ENCODE measurements at places on chromosomes 12 and 14.

DNA sequence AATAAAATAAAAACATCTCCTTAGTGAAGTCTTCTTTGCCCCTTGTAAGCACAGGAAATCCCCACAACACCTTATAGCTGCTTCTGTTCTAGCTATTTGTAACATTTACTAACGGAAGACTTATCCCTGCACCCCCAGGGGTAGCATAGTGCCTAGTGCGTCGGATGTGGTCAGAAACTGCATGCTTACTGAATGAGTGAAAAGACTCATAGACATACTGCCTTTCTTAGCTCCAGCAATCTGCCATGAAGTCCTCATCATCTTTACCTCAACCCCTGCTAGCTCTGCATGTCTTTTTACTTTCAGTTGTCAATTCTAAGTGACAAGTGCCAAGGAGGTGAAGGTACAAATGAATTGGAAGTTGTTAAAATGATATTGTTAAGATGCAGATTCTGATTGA, 12.9 kb downstream of the RIOX1 start:
- DNase-seq, result no peak

- no peak for DNase-seq
Measured at GRCh38 chr12:13534242-13534641, 337.7 kb downstream of the EMP1 start.

GRCh38 chr14:95069018-95069417, 88.3 kb downstream of the DICER1 start:
- DNase-seq, result no peak

DNA sequence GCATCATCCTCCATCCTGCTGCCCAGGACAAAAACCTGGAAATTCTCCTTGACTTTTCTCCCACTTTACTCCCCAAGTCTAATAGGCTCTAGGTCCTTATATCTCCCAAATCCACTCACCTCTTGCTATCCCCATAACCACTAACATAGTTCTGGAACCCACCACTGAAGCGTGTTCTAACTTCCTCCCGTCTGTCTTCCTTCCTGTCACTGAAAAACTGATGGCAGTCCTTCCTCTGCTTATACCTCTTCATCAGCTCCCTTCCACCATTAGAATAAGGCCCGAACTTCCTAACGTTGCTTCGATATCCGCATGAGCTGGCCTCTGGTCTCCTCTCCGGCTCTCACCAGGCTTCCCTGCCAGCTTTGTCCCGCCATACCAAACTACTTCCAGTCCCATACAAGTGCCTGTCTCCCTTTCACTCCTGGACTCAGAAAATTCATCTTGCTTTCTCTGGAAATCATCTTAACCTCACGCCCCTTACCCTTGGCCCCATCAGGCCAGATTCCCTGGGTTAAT, 63.0 kb upstream of the BCL2L14 start:
- no peak for DNase-seq

DNA sequence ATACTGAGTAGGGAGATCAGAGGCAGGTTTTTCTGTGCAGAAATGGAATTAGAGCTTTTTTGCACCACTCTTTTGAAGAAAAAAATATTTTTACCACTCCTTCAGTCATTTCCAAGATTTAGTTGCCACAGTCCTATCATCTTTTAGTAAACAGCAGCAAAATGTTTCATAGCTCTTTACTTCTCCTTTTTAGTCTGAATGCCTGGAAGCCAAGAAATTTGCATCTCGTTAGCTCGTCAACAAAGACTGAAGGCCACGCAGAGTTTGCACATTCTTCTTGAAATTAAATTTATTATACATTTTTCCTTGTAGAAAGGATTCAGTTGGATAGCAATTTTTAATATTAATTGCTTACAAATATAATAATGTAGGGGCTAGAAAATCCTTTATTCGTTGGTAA, 544.5 kb upstream of the ATP2B1 start:
- no peak for DNase-seq

DNA sequence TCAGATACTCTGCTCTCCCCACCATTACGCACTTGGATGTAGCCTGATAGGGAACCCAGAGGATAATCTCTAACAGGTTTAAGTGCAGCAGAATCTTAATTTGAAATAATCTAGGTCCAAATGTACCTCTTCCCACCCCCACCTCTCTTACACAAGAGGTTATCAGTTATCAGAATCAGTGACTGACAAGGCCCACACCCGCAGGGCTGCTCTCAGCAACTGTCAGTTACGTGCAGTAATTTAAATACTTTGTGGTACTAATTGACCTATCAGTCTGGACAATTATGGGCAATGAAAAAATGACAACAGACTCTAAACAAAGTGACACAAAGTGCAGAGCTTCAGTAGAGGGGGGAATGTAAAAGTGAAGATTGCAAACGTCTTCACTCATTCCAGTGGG, 74.0 kb downstream of the CLIP1 start:
- no peak for DNase-seq

GRCh38 chr12:122058549-122059149, 19.9 kb upstream of the MLXIP start:
- DNase-seq, result no peak

GRCh38 chr12:38956337-38956736, 50.9 kb upstream of the CPNE8 start:
- DNase-seq, result no peak

DNA sequence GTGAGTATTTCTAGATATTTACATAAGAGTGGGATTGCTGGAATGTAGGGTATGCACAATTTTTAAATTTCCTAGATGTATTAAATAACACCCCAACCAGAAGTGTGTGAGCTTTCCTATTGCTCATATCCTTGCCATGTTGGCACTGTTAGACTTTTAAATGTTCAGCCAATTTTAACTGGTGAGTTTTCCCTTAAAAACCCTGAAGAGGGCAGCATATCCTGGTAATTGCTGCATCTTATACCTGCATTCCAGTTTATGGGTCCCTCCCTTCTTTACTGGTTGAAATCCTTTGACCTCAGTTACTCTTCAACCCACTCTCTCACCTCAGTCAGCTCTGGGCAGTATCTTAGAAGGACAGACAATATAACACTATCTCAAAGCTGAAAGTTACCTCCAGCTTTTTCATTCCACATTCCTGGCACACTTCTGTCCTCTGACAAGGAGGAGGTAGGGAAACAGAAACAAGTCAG, 270.6 kb downstream of the PAWR start:
- DNase-seq, result no peak

GRCh38 chr12:121087467-121088194, 45.0 kb upstream of the P2RX7 start:
- no peak for DNase-seq

GRCh38 chr12:69467366-69467765, 2.8 kb upstream of the FRS2 start:
- no peak for DNase-seq

GRCh38 chr12:5345534-5345933, 86.4 kb upstream of the NTF3 start:
- no peak for DNase-seq

GRCh38 chr12:128969480-128970055, 116.3 kb downstream of the GLT1D1 start:
- DNase-seq, result peak; percentile 36

DNA sequence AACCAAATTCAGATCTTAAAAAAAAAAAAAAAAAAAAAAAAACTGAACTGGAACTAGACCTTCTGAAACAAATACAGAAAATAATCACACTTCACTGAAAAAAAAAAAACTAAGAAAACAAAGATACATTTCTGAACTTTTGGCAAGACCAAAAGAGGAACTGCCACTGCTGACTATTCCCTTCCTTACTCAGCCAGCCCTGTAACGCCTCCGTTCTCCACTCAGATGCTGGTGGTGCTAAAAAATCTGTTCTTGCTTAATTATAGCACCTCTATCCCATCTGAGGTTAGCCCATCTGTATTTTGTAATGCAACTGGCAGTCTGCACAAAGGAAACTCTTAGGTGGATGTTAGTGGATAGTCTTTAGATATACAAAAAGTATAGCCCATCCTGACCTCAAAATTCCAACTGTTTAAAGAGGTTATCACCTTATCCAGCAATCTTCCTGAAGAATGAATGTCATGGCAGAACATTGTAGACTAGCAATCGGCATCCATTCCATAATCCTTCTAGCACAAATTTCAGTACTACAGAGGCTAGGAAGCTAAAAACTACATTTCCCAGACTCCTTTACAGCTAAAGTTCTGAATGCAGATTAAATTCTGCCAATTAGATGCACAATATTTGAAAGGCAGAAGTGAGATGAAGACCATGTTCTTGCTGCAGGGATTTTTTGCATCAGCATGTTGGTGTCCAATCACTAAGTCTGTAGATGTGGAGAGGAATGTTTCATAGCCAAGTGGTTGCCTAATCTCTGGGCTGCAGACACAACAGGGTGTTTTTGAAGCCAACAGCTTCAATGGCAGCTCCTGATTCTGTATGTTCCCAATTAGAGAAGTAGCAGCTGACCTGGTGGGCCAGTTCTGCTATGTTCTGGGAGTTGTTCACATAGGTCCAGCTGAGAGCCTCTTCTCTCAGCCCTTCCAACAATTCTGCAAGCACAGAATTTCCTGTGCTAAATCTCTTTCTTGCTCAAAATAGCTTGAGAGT, 5.7 kb downstream of the MAP3K9 start:
- DNase-seq, result no peak

- no peak for DNase-seq
Measured at GRCh38 chr12:6542209-6543009, 8.1 kb downstream of the GAPDH start.

DNA sequence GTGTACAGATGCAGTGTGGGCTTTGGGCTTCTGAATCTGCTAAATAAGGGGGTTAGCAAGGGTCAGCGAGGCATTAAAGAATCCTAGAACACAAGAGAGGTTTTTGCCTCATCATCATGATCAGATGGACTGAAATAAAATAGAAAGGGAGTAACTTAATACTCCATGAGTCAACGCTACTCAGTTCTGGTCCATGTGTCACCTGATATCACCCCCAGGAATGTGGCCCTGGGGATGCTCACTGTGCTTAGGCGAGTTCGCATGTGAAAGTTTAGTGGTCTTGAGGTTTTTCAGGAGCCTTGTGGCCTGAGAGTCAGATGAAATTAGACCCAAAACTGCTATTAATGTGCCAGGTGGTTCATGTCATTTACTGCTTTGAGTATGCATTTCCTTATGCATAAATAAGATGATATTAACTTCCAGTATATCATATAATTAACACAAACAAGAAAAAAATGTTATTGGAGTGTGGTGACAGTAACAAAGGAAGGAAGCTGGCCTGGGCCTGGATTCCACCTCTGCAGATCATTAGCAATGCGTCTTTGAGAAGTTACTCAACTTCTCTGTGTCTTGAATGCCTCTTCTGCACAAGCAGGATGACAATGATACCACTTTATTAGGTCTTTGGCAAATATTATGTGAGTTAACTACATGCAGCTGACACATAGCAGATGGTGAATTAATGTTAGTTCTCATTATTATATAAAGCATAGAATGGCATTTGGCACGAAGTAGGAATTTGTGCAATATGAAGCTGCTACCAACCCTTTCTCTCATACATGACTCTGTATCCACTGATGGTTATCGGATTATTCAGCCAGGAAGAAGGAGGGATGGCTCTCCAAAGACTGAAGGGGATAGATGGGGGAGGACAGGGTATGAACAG, 1272.6 kb downstream of the AACS start:
- DNase-seq, result no peak

- DNase-seq, result no peak
Measured at GRCh38 chr14:96274543-96274942, 18.5 kb downstream of the BDKRB1 start.

GRCh38 chr14:94659901-94660300, 47.7 kb downstream of the SERPINA3 start:
- no peak for DNase-seq

- DNase-seq, result no peak
Measured at GRCh38 chr12:22018860-22019259, 27.2 kb upstream of the CMAS start.

- DNase-seq, result no peak
Measured at GRCh38 chr14:84584511-84584910, 945.4 kb upstream of the FLRT2 start.

- no peak for DNase-seq
Measured at GRCh38 chr14:31717294-31718085, 156.3 kb downstream of the NUBPL start.

DNA sequence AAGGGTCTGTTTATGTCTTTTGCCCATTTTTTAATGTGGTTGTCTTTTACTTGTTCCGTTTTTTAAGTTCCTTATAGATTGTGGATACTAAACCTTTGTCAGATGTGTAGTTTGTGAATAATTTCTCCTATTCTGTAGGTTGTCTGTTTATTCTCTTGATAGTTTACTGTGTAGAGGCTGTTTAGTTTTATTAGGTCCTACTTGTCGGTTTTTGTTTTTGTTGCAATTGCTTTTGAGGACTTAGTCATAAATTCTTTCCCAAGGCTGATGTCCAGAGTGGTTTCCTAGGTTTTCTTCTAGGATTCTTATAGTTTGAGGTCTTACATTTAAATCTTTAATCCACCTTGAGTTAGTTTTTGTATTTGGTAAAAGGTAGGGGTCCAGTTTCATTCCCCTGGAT, 33.9 kb downstream of the SLC39A9 start:
- DNase-seq, result no peak

DNA sequence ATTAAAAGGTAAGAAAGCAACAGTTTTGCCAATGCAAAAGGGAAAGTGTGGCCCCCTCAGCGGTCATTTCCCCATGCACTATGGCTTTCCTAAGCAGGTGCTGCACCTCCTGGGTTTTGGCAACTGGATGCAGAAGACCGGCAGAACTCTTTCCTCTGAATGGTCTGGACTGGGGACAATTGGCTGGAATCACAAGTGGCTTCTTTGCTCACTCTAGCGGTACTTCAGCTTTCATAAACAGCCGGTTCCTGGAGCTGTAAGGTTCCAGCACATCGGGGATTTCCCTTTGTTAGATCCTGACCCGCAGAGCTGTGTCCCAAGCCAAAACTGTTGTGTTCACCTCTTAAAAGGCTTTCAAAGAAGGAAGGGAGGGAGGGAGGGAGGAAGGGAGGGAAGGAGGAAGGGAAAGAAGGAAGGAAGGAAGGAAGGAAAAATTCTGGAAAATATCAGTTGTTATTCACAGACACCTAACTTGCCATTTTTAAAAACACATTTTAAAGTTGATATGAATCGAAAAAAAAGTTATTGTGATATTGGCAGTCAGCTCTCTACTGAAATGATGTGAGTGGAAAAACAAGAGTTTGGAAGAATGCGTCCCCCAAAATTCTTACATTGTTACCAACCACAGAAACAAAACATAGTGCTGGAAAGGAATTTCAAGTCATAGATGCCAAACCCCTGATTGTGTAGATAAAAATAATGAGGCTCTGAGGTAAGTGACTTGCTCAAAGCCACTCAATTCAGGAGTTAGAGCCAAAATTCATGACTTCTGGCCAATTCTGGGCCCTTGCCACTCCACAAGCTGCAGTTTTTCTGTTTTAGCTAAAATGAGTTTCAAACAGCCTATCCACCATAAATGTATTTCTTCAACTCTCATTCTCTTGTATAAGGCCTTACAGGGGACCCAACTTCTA, 220.6 kb upstream of the HMGA2 start:
- no peak for DNase-seq

GRCh38 chr12:112555621-112556233, 137.0 kb downstream of the PTPN11 start:
- no peak for DNase-seq

- no peak for DNase-seq
Measured at GRCh38 chr12:132307976-132308852, 21.2 kb downstream of the GALNT9 start.

Measured in WTC11 (cell line).